Cardiac muscle cell (in vitro differentiated cells and primary cell): ENCODE measurements at places on chromosomes 5 and 9. TPM values are rescaled to one million over a fixed set of nuclear protein-coding genes. Genes with fewer than 3 reads are reported as not detected.

DNA sequence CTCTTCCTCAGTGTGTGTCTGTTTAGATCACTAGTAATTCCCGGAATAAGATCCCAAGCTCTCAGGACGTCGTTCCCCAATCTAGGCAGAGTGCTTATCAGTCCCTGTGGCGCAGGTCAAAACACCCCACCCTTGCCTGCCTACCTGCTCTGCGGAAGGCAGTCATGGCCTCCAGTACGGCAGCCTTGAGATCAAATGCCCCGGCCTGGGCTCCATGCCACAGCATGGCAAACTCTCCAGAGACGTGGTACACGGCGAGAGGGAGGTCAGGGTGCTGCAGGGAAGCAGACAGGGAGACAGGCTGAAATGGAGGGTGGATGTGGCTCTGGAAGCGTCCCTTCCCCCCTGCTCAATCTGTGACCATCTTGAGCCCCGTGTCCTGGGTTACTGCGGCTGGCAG, 12.0 kb upstream of the HDHD3 start:
- DNase-seq: no peak

Gene SEMA4D
- 14.5 and 34.2 TPM in 2 replicates for total RNA-seq

Gene SLC25A2
- 0.42 TPM in 1 of 2 replicates, not detected in the other for total RNA-seq

Gene MLANA
- not detected in 2 replicates for total RNA-seq

GRCh38 chr5:69308046-69308553, 24.5 kb downstream of the CCDC125 start:
- no peak for DNase-seq

- DNase-seq: no peak
These were observed 146.2 kb downstream of the MARCHF11 start for GRCh38 chr5:16033187-16033925.

Gene FST
- 13.0 and 17.1 TPM in 2 replicates for total RNA-seq

Gene MARCHF3
- total RNA-seq: 5.2 and 11.4 TPM in 2 replicates

DNA sequence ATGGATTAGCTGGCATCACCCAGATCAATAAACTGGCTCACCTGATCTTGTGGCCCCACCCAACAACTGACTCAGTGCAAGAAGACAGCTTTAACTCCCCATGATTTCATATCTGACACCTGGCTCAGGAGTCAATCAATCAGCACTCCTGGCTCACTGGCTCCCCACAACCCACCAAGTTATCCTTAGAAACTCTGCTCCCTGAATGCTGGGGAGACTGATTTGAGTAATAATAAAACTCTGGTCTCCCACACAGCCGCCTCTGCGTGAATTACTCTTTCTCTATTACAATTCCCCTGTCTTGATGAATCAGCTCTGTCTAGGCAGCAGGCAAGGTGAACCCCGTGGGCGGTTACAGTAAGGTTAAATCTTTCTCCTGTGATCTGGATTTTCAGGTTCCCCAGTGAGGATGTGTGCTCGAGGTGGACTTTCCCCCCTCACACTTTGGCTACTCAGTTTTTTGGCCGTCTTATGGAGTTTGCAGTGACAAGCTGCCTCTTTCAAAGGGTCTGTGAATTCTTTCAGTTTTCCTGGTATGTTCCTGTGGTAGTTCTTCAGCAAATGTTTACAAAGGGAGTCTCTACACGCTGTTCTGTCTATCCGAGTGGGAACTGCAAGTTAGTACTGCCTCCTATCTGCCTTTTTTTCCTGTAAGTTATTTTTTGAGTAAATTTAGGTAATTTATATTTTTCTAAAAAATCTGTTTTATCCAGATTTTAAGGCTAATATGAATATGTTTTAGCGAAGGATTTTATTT, 500.2 kb upstream of the NUDT12 start:
- DNase-seq: no peak

DNA sequence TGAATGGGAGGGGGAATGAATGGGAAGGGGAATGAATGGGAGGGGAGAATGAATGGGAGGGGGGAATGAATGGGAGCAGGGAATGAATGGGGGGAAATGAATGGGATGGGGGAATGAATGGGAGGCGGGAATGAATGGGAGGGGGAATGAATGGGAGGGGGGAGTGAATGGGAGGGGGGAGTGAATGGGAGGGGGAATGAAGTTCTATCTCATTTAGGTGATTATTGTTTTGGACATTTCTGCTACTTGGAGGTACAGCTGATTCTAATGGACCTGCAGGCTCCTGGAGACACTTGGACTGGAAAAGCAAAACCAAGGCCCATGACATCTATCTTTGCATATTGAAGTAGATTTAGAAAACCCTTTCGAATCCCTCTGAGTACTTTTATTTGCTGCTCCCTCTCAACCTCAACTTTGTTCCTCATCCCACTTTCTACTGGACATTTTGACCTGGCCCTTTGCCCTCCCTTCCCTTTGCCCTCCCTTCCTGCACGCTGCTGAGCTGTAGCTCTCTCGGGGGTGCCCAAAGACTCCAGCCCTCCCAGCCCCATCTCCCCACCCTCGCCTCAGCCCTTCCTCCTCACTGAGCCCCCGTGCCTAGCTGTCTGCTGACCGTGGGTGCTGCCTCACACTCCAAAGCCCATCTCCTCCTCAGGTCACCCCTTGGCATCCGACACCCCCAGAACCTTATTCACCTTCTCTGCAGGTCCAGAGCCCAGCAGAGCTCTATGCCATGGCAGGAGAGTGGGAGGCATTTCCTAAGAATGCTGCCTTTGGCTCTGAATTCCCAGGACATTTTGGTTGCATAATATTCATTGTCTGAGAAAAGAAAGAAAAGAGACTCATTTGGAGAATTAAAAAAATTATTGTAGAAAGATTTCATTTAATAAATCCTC, 19.9 kb upstream of the LPCAT1 start:
- DNase-seq: no peak
